Stimulated activated CD4-positive, alpha-beta T cell treated with anti-CD3 and anti-CD28 coated beads, TNF-alpha, amount 100 ng/mL, for 48 hours (primary cell): ENCODE measurements at places on chromosomes 5 and 9.

- DNase-seq, result no peak
Measured at GRCh38 chr5:12245429-12245828, 341.2 kb upstream of the CTNND2 start.

DNA sequence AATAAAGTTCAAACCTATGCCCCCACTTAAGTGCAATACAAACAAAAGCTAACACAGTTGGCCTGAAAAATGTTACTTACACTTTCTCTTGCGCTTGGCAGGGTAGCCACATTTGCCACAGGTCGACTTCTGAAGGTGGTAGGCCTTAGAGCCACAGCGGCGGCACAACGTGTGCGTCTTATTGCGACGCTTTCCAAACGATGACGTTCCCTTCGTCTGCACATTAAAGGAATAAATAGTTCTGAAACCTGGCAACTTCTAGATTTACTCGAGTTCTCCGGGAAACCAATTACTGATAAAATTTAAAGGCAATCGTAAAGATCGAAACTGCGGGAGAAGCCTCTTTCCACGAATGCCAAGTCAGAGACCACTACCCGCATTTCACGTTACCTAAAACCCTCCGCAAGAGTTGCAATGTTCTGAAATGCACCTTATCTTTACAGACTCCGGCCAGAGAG, 602 bp downstream of the RPL37 start:
- DNase-seq, result no peak

- no peak for DNase-seq
Measured at GRCh38 chr5:79787448-79787847, 97.8 kb downstream of the CMYA5 start.

GRCh38 chr9:130088051-130088450, 34.3 kb downstream of the GPR107 start:
- no peak for DNase-seq

- no peak for DNase-seq
Measured at GRCh38 chr5:180950291-180950949, 38.2 kb upstream of the BTNL3 start.

DNA sequence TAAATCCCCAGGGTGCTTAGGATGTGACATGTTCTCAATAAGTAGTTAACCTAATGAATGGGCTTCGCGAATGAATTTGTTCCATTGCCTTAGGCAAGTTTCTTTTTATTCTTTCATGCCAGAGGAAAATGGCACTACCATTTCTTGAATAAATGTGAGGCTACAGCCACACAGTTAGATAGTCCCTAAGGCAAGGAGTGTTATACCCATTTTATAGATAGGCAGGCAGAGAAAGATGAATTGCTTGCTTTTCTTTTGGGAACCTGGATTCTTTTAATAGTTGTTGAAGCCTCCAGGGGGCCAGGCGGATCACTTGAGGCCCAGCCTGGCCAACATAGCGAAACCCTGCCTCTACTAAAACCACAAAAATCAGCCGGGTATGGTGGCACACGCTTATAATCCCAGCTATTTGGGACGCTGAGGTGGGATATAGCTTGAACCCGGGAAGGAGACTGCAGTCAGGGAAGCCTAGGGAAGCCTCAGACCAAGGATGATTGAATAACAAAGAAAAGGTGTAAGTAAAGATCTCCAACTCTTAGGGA, 943 bp downstream of the NOP16 start:
- no peak for DNase-seq

DNA sequence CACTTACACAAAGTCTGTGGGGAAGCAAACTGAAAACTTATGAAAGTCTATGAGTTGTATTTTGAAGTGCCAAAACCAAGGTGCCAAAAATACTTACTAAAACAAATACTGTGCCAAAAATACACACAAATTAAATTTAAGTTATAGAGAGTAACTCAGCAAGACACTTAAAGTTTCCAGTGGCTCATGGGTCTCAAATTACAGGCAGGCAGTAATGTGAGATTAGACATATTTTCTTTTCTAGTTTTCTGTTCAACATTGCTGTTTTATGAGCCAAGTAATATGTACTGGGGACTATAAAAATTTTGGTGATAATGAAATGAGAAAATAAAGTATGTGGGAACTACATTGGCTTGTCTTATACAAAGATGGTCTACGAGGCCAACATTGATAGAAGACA, 172.2 kb upstream of the SNX2 start:
- no peak for DNase-seq

GRCh38 chr5:164002628-164003027, 497.2 kb downstream of the MAT2B start:
- DNase-seq, result no peak

GRCh38 chr5:115801984-115802383, 14.5 kb downstream of the CDO1 start:
- DNase-seq, result no peak

DNA sequence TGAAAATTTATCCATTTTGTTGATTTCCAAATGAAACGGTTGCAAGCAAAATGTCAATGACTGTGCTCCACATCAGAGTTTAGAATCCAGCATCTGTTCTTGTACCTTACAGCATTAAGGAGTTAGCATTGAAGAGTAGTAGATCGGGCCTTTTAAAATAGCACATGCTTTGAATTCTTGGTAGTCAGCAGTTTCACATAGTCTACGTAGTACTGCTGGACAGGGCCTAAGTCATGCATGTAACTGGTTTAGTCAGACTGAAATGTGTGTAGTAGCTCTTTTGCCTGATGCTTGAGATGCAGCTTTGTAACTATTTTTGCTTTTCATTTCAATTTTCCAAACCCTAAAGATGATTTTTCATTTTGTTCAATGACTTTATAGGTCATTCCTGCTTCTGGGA, 19.8 kb downstream of the LECT2 start:
- no peak for DNase-seq

DNA sequence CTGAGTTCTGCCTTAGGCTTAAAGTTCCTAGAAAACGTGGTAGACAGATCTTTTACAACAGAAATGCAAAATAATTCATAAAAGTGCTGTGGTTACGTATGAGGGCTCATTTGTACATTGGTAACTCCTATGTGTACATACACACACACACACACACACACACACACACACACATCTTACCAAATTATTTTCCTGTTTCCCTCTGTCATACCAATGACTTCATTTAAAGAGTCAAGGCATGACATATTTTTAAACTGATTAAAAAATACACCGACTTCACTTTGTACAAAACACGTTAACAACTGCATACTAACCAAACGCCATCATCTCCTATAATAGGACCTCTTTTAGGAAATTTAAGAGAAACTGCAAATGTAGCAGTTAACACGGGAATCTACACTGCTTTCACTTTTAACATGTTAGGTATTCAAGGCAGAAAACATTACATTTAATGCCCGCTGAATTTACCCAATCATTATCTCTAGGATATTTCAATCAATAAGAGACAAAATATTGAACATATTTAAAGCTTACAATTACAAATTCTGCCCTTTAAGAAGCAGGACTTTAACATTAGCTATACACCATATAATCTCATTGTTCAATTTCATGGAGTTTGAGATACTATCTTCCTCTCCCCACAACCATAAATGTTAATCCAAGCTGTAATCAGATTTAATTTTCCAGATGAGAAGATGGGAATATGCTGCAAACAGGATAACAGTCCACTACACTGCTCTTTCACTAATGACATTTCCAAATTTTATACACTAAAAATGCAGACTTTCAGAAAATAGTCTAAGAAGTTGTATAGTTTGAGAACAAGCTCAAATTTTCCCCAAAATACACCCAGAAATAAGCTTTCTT, 133.1 kb downstream of the DENND1A start:
- no peak for DNase-seq

GRCh38 chr5:149278451-149279210, 7.0 kb downstream of the AFAP1L1 start:
- no peak for DNase-seq

DNA sequence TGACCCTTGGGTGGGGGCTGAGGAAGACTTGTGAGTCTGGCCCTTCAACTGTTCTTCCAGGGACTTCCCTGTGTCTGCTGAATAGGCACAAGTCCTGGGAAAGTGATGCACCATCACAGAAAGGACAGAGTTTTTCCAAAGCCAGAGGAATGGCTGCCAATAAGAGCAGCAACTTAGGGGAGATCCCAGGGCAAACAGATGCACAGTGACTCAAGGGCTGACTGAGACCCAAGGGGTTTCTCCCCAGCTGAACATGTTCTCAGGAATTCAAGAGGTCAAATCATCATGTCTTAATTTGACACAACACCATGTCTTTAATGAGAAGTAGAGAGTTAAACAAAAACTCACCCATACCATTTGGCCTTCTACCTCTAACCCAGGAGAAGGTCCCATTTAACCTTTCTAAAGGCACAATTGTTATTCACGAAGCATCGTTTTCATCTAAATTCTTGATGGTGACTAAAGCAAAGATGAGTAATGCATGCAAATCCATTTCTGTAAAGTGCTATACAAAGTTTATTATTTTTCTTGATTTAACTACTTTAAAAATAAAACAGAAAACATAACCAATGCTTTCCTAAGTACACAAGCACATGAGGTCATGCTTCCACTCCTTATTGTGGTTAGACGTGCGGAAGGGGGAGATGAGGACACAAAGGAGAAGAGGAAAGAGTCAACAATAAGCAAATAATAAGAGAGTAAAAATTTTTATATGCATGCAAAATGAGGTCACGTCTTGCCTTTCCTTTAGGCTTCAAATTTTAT, 324.1 kb downstream of the PLK2 start:
- DNase-seq, result no peak

GRCh38 chr9:134071149-134071548, 3.3 kb upstream of the BRD3 start:
- no peak for DNase-seq

DNA sequence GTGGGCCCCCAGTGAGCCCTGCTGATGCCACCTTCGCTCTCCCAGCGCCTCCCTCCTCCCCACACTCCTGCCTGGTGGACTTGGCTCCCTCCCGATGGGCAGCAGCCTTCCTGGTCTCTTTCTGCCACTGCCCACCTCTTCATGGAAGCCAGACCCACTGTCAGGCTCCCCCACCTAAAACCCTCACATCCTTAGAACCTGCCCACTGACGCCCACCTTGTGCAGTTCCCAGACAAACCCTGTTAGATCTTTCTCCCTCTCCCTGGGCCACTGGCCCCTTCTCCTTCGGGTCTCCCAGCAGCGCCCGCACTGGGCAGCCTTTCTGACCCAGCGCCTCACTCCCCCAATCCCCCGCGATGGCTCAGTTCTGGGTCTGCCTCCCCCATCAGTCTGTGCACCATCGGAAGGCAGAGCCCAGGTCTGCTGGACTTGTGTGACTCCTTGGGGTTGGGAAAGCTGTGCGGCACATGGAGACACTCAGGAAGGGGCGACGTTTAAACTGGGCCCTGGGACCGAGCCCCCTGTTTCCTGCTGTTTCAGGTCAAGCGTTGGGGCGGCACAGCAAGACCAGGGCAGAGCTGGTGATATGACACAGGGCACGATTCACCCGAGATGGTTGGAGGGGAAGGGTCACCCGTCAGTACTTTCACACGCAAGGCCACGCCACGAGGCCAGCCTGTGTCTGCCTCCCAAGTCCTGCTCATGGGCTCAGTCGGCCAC, 17.4 kb downstream of the MYMK start:
- no peak for DNase-seq

- DNase-seq, result no peak
Measured at GRCh38 chr9:115411993-115412452, 294.1 kb upstream of the TNC start.

GRCh38 chr5:16064135-16064893, 115.3 kb downstream of the MARCHF11 start:
- DNase-seq, result no peak

DNA sequence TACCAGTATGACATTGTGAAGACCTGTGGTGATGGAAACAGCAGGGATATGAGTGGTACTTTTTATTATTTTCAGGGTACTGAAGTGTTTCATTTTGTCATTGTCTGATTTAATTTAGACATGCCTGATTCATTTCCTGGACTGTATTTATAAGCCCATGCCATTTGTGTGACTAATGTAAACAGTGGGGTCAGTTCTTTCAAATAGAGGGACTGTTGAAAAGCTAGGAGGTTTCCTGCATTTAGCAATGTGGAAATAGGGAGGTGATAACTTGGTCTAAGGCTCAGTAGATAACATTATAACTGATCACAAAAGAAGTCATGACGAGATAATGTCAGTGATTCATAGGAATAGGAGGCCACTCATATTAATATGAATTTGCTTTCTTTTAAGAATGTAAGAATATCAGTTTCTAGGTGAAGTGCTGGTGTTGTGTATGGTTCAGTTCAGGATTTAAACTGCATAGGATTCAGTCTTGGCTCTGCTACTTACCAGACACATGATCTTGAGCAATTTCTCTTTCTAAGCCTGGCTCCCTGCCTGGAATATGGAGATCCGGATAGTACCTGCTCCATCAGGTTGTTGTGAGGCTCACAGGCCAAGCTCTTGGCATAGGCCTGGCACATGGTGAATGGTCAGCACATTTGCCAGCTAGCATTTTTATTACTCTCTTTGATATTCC, 7.5 kb downstream of the RASGRF2 start:
- no peak for DNase-seq

DNA sequence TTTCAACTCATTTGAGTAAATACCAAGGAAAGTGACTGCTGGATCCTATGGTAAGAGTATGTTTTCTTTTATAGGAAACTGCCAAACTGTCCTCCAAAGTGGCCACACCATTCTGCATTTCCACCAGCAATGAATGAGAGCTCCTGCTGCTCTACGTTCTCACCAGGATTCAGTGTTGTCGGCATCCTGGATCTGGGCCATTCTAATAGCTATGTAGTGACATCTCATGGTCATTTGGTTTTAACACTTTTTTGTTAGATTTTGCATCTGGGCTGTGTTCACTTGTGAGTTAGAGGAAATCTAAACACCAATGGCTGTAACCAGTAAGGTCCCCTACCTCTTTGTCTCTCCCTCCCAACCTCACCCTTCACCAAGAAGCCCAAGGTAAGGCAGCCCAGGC, 115.9 kb downstream of the ATPSCKMT start:
- no peak for DNase-seq

DNA sequence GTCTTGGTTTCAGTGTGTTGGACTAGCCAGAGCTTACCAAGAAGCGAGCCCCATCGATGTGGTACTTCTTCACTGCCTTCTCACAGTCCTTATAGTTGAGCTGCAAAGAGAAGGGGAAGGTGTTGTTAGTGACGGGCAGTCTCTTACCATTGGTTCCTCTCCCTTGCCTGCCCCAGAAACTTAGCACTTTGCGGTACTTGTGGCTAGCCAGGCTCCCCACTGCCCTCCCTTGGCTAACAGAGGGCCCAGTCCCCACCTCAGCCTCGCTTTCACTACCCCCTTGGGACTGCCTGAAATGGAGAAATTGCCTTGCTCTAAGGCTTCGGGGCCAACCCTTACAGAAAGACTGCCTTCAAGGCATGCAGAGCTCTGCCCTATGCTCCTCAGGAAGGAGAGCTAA, 4.3 kb downstream of the LCP2 start:
- no peak for DNase-seq

- DNase-seq, result no peak
Measured at GRCh38 chr9:78671785-78672184, 374.9 kb downstream of the PSAT1 start.

DNA sequence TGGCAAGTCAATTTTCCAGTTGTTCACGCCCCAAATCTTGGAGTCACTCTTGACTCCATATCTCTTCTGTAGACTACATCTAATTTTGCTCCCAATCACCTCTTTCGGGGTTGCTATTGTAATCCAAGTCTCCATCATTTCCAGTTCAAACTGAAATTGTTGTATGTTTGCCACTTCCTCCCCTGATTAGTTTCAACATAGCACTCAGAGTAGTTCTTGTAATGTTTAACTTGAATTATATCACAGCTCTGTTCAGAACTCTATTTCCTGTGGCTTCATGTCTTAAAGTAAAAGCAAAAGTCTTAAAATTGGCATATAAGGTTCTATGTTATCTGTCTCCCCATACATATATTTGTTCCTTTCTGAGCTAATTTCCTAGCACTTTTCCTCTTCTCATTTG, 348.5 kb upstream of the RIOK2 start:
- DNase-seq, result no peak

GRCh38 chr9:29241320-29241719, 1668.0 kb upstream of the C9orf72 start:
- no peak for DNase-seq
